ENCODE measurements at places on chromosomes 12 and 14.

DNA sequence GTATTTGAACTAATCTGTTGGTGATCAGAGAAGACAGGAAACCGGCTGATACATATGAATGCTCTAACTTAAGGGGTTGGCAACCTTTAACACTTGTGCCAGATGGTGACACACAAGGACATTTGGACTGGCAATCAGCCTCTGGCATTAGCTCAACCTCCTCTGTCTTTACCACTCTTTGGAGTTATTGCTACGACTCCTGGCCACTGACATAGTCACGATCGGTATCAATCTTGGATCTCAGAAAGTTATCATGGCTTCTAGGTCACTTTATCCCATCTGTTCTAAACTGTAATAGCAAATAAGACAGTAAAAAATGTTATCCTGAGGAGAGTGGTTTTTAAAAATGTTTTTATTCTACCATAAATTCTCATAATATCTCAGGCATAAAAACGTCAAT lies 575.2 kb upstream of the MDGA2 start:
- no peak for DNase-seq

GRCh38 chr14:25017562-25017961 lies 32.4 kb downstream of the STXBP6 start:
- DNase-seq, result no peak

- no peak for DNase-seq
These were observed 373.9 kb downstream of the ALG10 start for GRCh38 chr12:34396006-34396860.

DNA sequence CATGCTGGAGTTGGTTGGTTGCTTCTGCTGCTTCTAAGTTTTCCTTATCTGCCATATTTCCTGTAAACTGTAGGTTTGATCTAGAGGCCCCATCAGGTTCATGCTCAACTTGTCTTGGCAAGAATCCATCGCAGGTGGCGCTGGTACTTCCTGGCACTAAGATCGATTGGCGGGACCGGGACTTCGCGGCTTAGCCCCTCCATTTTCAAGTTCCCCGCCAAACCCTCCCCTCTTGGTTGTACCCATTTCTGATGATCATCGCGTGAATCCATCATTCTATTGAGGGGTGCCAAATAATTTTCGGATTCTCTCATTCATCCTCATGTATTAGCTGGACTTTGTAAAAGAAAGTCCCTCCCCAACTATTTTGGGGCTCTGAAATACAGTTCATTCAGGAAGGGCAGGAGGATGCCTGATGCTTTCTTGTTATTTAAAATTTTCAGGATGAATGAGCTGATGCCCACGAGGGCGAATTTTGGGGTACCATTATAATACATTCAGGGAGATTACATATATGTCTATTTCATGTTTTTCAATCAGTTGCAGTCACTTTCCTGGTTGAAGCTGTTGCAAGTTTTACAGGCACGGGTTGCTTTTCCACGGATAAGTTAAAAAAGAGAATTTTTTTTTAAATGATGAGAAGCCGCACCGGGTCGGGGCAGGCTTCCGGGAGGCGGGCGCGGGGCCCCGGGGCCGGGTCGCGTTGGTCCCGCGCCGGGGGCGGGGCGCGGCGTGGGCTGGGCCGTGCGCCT lies 395 bp upstream of the BRI3BP start:
- DNase-seq, result peak; percentile 74

DNA sequence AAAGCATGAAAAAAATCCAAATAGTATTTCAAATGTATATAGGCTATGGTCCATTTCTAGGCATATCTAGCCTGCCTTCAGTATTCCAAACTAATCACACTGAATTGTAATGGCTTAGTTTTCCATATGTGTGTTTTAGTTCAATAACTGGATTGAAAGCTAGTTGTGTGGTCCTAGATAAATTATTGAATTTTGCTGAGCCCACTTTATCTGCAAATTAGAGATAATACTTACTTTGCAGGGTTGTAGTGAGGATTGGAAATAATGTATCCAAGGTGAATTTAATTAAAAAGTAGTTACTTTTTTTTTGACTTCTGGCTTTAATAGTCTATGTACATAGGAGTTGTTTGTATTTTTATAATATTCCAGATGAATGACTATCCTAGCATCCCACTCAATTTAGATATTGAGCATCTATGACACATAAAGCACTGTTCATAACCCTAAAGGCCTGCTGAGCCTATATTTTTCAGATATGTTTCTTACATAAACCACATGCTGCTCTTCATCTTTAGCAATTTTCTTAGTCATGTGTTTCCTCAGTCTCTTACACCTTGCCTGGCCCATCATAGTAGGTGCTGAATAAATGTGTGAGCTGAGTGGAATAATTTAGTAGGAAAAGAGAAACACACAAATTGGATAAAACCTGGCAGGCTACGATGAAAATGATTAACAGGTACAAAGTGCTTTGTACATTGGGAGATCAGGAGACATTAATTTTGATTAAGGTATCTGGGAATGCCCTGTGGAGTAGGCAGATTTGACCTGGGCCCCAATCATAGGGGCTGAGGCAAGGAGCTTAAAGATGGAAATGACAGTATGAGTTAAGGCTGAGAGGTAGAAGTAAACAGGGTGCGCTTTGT lies 1.1 kb upstream of the ATP23 start:
- no peak for DNase-seq

DNA sequence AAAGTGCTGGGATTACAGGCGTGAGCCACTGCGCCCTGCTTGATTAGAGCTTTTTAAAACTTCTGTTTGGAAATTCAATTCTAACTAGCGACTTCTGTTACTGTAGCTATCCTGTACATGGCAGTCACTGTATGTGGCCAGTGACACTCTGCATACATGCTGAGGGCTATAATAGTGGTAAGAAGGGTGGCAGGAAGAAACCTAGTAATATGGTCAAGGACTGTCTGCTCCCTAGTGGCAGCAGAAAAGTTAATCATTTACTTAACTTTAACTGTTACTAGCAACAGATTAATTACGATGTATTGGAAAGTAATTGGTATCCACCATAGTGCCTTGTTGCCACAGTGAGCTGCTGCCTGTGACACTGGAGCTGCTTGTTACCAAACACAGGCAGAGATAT lies 149.0 kb downstream of the KITLG start:
- no peak for DNase-seq

GRCh38 chr12:57151741-57152630 lies 4.6 kb upstream of the LRP1-AS start:
- peak; percentile 86 for DNase-seq

- no peak for DNase-seq
These were observed 234.8 kb downstream of the ALG10 start for GRCh38 chr12:34257093-34257492.

DNA sequence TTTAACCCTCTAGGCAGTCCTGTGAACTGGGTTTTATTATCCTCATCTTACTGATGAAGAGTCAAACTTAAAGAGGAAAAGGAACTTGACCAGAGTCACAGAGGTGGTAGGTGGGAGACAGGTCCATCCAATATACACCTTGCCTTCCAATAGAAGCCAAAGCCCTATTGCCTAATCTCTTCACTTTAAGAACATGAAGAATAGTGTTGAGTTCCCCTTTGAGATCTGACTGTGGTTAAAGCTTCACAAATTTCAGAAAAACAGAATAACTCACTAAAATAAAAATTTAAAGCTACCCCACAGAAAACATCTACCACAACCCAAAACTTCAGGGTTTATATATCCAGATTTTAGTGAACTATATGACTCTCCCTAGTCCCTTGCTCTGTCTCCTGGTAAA lies 115.4 kb downstream of the ETV6 start:
- no peak for DNase-seq

GRCh38 chr14:79502136-79502750 lies 709.1 kb downstream of the DIO2 start:
- DNase-seq, result no peak

DNA sequence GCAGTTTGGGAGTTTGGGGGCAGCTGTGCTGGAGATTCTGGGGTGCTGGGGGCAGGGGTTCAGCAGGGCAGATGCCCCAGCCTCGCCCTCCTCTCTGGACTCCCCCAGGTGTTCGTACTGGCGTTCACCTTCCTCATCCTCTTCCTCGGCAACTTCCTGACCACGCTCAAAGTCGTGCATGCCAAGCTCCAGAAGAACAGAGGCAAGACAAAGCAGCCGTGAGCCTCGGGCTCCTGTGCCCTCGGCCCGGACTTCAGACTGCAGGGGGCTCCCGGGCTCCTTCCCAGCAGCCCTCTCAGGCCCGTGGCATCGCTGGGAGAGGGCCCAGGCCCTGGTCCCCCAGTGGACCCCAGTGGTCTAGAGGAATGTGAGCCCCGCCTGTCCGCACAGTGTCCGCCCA lies 18.0 kb downstream of the RHOF start:
- no peak for DNase-seq

DNA sequence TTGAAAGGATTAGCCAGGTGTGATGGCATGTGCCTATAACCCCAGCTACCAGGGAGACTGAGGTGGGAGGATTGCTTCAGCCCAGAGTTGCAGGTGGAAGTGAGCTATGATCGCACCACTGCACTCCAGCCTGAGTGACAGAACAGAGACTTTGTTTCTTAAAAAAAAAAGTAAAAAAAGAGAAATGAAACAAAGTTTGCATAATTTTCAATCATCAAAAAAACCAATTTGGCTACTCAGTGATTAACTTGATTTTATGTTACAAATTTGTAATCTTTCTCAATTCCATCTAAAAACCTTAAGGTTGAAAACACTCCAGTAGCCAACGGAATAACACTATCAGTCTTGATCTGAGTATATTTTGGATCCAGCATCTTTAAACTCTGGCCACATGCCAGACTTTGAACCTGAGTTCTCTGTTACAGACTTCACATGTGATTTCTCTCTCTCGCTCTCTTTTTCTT lies 12.6 kb upstream of the DENND5B start:
- DNase-seq, result no peak

DNA sequence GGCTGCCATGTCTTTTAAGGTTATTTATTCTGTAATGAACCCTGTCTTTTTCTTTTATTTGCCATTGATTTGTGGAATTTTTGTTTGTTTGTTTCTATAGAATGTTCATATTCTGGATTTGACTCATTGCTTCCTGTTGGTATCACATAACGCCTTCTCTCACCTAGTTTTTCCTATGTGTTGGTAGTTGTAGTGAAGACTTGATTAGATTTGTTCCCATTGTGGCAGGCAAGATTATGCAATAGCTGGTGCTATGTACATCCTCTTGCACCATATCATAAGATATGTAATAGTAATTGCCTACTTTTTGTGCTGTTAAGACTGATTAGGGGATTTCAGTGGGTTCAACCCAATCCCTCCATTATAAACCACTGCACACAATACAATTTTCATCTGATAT lies 3.9 kb upstream of the KRT6B start:
- DNase-seq, result no peak

- no peak for DNase-seq
These were observed 1.8 kb upstream of the TESC start for GRCh38 chr12:117100851-117101673.

DNA sequence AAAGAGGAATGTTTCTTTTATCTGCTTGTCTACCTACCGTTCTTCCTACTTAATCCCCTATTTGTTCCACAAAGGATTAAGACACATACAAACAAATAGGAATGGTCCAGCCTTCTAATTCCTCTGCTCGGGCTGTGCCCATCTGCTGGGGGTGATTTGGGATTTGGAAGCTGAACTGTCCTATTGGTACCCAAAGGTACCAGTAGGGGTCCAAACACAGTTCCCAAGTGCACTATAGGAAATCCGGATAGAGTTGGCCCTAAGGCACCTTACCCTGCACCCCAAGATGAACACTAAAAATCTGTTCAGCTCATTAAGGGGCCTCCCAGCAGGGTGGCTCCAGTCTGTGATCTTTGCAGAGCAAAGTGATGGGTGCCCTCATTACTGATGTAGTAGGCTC lies 566.9 kb downstream of the NRXN3 start:
- no peak for DNase-seq

- DNase-seq, result peak; percentile 11
These were observed 124.5 kb downstream of the ESRRB start for GRCh38 chr14:76500480-76500879.

DNA sequence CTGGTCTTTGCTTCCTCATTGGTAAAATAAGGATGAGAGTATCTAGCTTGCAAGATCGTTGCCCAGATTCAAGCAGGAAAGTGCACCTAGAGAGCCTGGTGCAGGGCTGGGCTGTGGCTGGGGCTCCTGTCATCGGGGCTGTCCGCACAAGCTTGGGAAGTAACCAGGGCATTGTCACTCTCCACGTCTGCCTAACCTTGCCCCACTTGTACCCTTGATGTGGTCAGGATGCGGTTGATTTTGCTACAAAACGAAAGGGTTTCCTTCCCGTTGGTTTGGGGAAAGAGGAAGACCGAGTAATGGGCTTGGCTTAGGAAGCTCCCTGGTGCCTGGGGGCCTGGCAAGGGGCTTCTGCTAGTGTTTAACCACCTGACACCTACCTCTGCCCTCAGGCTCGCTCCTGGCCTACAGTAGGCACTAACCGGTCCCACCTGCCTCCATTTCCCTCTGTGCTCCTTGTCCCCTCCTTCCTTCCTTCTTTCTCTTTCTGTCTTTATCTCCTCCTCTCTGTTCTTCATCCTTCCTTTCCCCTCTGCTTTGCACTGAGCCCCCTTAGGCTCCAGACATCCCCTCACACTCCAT lies 21.8 kb downstream of the MVK start:
- DNase-seq, result no peak

DNA sequence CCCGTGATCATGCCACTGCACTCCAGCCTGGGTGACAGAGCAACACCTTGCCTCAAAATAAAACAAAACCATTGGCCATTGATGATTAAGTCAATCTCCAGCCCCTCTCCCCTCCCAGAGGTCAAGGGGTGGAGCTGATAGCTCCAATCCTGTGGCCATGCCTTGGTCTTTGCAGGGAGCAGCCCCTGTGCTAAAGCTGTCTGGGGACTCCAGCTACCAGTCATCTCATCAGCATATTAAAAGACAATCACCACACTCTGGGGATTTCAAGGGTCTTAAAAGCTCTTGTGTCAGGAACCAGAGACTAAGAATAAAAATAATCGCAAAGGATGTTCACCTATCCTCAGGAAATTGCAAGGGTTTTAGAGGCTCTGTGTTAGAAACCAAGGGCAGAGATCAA lies 30.6 kb downstream of the HCAR2 start:
- no peak for DNase-seq

DNA sequence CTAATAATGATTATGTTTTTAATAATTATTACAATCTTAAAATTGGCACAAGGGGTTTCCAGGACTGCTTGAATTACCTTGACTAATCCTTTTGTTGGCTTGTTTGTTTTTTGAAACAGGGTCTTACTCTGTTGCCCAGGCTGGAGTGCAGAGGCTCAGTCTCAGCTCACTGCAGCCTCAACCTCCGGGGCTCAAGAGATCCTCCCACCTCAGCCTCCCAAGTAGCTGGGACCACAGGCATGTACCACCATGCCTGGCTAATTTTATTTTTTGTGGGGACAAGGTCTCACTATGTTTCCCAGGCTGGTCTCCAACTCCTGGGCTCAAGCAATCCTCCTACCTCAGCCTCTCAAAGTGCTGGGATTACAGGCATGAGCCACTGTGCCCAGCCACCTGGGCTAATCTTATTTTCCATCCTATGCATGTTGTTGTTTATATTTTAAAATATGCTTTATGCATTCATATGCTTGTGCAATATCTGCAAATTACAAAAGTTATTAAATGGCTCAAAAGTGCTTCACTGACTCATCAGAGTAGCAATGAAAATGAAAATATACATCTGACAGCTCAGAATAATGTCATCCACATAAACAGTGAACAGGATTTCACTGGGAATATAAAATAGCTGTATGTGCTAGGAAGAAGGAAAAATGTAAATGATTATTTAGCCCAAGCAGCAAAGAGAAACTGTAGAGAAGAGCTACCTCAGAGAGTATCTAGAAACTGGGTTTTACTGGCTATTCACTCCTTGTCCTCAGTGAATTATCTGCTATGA lies 24.8 kb upstream of the PLEKHG6 start:
- DNase-seq, result no peak

GRCh38 chr12:43882578-43883178 lies 46.8 kb downstream of the TMEM117 start:
- DNase-seq, result peak; percentile 40
